ENCODE measurements at places on chromosomes 4 and X. TPM values are rescaled to one million over a fixed set of nuclear protein-coding genes. Genes with fewer than 3 reads are reported as not detected.

The FAM114A1 gene
- total RNA-seq: 119 TPM

The GLRA3 gene
- total RNA-seq: not detected

The HTRA3 gene
- 59.8 TPM for total RNA-seq

The BEX4 gene
- total RNA-seq: 66.8 TPM

DNA sequence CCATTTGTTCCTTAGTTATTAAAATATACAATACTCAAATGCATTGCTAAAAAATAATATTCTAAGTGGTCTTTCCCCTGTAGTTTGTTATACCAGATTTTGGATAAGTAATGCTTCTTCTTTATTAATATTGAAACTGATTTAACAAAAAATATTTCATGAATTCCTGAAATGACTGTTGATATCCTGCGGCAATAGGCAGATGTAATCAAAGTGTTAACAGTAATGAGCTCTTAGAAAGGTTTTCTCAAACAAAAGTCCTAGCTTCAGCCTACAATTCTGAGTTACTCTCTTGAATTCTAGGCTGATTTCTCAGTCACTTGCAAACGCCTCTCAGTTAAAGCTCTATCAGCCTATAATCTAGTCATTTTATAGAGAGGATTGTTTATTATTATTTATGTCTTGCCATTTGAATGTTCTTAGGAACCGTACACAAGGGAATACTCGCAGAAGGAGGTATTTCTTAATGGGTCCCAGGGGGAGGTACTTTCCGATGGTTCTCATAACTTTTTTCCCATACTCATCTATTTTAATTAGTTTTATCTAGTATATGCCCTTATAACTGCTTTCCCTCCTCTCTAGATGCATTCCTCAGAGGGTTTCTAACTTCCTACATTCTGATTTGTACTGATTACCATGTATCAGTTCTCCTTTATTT, 96.8 kb downstream of the FNIP2 start:
- DNase-seq: no peak
- H3K27ac ChIP-seq: no peak overlapping the region
- H3K27me3 ChIP-seq: no peaks in the 10 kb centered on the region
- H3K36me3 ChIP-seq: peaks cover 94% of the 10 kb centered on the region

DNA sequence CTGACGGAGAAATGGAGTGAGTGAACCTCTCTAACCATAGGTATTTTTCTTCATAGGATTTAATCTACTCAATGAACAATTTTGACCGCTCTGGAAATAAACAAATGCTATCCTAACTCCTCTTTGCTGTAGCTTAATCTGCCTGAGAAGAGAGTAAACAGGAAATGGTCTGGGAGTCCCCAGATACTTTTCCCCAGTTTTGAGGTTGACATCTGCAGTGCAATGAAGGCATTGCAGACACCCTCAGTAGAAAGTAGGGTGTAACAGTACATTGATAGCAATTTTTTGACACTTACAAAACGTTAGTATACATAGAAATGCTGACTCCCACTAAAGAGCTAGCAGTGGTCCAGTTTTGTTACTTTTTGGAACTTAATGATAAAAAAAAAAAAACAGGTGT, 495.9 kb upstream of the FAM241A start:
- H3K27me3 ChIP-seq: no peaks in the 10 kb centered on the region
- no peak overlapping the region for H3K4me3 ChIP-seq
- no peak overlapping the region for H3K27ac ChIP-seq
- no peaks in the 10 kb centered on the region for H3K4me1 ChIP-seq

- peaks cover 93% of the 10 kb centered on the region for H3K27me3 ChIP-seq
- H3K4me3 ChIP-seq: no peak overlapping the region
- DNase-seq: no peak
- no peaks in the 10 kb centered on the region for H3K36me3 ChIP-seq
Observed at GRCh38 chr4:6195602-6196319, 4.6 kb downstream of the JAKMIP1 start.

- H3K4me1 ChIP-seq: no peaks in the 10 kb centered on the region
- H3K27me3 ChIP-seq: no peaks in the 10 kb centered on the region
- no peak overlapping the region for H3K4me3 ChIP-seq
- DNase-seq: no peak
- no peak overlapping the region for H3K27ac ChIP-seq
- no peaks in the 10 kb centered on the region for H3K36me3 ChIP-seq
Observed at GRCh38 chr4:112206431-112206830, 25.2 kb upstream of the AP1AR start.

DNA sequence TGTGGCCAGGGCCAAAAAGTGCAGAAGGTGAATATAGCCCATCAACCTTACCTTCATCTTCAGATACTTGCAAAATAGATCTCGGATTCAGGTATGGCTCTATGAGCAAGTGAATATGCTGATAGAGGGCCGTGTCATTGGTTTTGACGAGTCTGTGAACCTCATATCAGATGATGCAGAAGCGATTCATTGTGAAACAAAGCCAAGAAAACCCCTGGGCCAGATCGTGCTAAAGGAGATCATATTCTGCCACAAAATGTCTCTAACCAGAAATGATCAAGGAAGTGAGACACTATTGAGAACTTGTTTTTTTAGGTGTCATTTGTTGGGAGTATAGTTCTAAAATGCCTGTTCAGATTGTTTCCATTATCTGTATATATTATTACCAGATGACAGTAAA, 48.3 kb downstream of the PDK3 start:
- H3K4me3 ChIP-seq: no peak overlapping the region
- H3K27ac ChIP-seq: no peak overlapping the region
- H3K27me3 ChIP-seq: no peaks in the 10 kb centered on the region
- peaks cover 4% of the 10 kb centered on the region for H3K36me3 ChIP-seq
- no peaks in the 10 kb centered on the region for H3K4me1 ChIP-seq

- no peak overlapping the region for H3K4me3 ChIP-seq
- H3K27ac ChIP-seq: no peak overlapping the region
- no peak for DNase-seq
- no peaks in the 10 kb centered on the region for H3K27me3 ChIP-seq
Observed at GRCh38 chr4:109545401-109545800, 14.6 kb upstream of the MCUB start.

DNA sequence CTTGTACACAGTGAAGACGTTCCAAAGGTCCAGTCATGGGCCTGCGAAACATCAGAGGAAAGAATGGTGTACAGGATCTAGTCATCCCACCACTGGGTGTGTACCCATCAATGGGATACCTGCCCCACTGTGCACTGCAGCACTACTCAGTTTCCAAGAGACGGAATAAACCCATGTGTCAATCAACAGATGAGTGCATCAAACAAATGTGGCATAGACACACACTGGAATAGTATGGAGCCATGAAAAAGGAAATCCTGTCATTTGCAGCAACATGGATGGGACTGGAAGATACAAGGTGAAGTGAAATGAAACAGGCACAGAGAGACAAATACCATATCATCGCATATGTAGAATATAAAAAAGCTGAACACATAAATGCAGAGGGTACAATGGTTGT, 48.0 kb downstream of the DHRSX start:
- H3K4me3 ChIP-seq: no peak overlapping the region
- DNase-seq: no peak
- no peaks in the 10 kb centered on the region for H3K27me3 ChIP-seq
- H3K27ac ChIP-seq: no peak overlapping the region
- H3K36me3 ChIP-seq: no peaks in the 10 kb centered on the region

DNA sequence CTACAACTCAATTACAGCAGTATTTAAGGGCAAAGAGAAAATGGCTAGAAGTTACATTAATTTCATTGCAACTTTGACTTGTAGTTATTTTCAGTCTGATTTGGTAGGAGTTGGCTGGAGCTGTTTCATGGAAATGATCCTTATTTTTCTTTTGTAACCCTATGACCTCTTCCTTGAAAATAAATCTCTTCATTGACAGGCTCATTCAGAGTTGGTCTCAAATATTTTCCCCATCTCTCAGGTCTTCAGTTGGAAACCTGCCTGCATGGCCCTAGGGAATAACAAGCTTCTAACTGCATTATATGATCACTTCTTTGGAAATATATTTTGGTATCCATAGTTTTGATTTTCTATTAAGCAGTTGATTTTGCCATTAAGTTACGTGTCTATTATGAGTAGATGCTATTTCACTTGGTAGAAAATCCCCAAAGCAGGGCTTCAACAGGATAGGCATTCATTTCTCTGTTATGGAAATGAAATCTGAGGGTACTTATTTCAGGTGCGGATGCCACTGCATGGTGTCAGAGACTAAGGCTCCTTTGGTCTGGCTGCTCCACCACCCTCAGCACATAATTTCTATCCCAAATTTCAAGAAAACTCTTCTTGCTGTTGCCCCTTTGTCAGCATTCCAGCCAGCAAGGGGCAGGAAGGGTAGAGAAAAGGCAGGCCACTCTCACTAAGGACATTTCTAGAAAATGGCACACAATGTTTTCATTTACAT, 502.5 kb downstream of the SPRY1 start:
- DNase-seq: no peak
- H3K4me1 ChIP-seq: peaks cover 14% of the 10 kb centered on the region
- no peaks in the 10 kb centered on the region for H3K27me3 ChIP-seq
- H3K27ac ChIP-seq: no peak overlapping the region
- H3K4me3 ChIP-seq: no peak overlapping the region
- no peaks in the 10 kb centered on the region for H3K36me3 ChIP-seq

GRCh38 chr4:184481544-184481943, 7.2 kb upstream of the IRF2 start:
- H3K4me1 ChIP-seq: peaks cover 12% of the 10 kb centered on the region

- DNase-seq: no peak
- H3K4me1 ChIP-seq: peaks cover 29% of the 10 kb centered on the region
- no peaks in the 10 kb centered on the region for H3K36me3 ChIP-seq
- no peak overlapping the region for H3K27ac ChIP-seq
- peaks cover 17% of the 10 kb centered on the region for H3K27me3 ChIP-seq
Observed at GRCh38 chr4:92307181-92307580, 3.4 kb downstream of the GRID2 start.

DNA sequence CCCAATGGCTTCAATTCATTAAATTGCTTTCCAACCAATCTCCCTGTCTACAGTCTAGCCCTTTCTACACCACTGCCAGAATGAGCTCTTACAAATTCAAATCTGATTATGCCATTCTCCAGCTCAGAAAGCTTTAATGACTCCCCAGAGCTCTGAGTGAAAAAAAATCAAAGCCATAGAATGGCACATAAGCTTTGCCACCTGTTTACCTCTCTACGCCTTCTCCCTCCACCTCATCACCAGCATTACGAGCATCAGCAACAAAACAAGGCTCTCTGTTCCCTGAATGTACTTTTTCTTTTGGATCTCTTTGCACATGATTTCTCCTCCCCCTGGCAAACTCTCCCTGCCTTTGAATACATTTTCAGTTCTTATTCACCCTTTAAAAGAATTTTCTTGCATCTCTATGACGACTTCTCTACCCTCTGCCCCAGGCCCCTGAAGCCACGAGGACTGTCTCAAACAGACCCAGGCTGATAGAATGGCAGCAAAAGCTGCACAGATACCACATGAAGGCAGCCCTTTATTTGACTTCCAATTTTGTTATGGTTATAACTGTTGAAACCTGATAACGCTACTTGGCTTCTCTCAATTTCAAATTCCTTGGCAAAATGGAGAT, 516.0 kb downstream of the PCDH7 start:
- no peaks in the 10 kb centered on the region for H3K4me1 ChIP-seq
- H3K36me3 ChIP-seq: no peaks in the 10 kb centered on the region
- no peak for DNase-seq
- H3K4me3 ChIP-seq: no peak overlapping the region
- H3K27ac ChIP-seq: no peak overlapping the region

GRCh38 chr4:149766135-149766534, 49.5 kb downstream of the IQCM start:
- no peaks in the 10 kb centered on the region for H3K27me3 ChIP-seq
- no peak for DNase-seq
- H3K4me3 ChIP-seq: no peak overlapping the region
- H3K27ac ChIP-seq: no peak overlapping the region

DNA sequence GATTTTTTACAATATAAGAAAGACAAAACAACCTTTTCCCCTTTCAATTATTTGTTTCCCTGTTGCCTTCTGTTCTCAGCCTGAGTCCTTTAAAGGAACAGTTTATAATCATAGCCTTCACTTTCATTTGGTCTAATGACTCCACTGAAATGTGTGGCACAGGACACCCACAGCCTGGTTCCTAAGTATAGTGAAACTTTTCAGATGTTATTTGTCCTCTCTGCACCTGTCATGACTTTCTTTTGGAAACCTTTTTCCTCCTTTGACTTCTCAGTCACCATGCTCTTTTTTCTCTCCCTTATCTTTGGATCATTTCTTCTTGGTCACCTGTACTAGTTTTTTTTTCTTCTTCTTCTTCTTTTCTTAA, 237.8 kb upstream of the ANXA3 start:
- no peaks in the 10 kb centered on the region for H3K27me3 ChIP-seq
- DNase-seq: no peak
- no peak overlapping the region for H3K4me3 ChIP-seq
- H3K27ac ChIP-seq: no peak overlapping the region
- H3K36me3 ChIP-seq: no peaks in the 10 kb centered on the region

DNA sequence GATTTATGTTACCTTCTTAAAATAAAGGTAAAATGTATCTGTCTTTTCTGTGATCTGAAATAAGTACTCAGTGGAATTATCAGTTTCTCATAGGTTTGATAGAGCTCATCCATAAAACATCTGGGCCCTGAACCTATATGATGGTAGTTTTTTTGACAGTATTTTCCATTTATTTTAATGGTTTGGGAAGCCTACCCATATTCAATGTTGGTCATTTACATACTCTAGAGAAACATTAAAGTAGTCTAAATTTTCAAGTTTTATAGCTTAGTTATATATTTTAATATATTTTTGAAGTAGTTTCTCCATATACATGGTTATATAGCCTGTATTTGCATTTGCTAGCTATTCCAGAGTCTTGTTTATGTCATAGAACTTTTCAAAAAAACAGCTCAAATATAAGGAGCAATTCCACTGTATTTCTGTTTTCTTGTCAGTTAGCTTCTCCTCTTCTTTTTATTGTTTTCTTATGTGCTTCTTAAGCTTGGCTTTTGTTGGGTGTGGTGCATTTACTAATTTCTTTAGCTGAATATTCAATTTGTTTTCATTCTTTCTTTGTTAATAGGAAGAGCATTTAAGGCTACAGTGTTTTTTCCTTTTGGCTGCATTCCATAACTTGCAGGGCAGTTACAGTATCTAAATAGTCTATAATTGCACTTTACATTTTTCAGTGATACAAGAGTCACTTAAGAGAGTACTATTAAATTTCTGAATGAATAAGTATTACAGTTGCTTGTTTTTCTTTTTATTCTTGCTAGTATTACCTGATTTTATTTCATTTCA, 181.4 kb downstream of the DKK2 start:
- no peak overlapping the region for H3K4me3 ChIP-seq
- H3K36me3 ChIP-seq: no peaks in the 10 kb centered on the region
- no peak overlapping the region for H3K27ac ChIP-seq
- DNase-seq: no peak
- H3K27me3 ChIP-seq: no peaks in the 10 kb centered on the region

GRCh38 chr4:156390599-156391324, 437.1 kb upstream of the CTSO start:
- no peak overlapping the region for H3K4me3 ChIP-seq
- H3K27me3 ChIP-seq: no peaks in the 10 kb centered on the region
- H3K36me3 ChIP-seq: no peaks in the 10 kb centered on the region
- H3K4me1 ChIP-seq: peaks cover 12% of the 10 kb centered on the region

DNA sequence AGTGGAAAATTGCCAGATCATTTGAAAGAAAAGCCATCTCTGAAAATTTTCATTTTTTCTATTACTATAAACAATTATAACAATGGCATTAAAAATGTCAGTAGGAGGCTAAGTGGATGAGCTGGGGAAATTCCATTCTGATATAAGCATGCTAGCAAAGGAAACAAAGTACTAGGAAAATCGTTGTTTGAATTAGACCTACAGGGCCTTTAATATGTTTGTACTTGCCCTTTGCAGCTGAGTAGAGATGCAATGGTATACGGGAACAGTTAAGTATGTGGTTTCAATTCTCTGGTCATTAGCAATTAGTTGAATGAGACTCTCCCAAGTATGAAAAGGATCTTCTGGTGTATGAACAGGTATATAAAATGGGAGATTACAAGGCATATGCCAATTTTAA, 452.2 kb downstream of the PCDH11X start:
- H3K27me3 ChIP-seq: no peaks in the 10 kb centered on the region
- H3K4me1 ChIP-seq: no peaks in the 10 kb centered on the region
- H3K4me3 ChIP-seq: no peak overlapping the region
- no peak overlapping the region for H3K27ac ChIP-seq
